ENCODE measurements at places on chromosomes 5 and 9.

DNA sequence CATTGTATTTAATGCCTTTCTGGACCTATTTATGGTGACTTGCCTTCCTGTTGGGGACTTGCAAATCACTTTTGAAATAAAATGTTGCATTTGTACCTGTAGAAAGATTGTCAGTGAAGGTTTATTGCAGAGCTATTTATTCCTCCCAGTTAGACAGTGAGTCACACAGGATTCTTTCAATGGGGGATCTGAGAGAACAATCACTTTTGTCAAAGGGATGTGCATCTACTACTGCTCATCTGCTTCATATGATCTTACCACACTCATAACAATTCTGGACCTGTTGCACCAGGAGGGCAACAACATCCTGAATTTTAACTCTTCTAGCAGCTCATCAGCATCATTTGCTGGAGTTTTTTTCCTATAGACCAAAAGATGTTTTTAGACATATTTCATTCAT lies 66.8 kb downstream of the FBXL7 start:
- DNase-seq: no peak

GRCh38 chr5:147800491-147800890 lies 18.0 kb upstream of the JAKMIP2 start:
- DNase-seq: no peak

GRCh38 chr5:73189871-73190376 lies 16.9 kb downstream of the TMEM174 start:
- no peak for DNase-seq

DNA sequence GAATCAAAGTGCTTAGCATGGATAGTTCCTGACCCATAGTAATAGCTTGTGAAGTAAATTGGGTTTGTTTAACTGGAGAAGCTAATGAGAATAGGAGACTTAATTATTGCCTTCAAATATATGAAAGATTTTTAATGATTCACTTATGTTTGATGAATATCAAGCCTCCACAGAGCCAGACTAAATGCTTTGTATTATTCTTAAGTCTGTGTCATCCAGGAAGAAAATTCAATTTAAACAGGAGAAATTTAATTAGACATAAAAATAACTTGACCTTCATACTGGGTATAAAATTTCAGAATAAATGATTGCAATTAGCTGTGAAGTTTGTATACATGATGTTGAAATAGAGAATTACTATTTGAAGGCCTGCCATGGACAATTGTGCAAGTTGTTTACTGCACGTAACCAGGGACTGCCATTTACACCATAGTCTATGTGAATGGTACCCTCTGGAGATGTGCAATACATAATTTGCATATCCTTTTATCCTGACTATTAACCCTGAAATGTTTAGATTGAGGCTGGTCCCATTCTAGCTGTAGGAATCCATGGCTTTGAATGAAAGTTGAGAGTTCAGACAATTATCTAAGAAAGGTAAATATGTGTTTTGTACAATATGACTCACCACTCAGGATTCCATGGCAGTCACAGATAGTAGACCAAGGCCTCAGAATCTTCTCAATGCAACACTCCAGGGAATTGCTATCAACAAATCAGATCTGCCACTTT lies 133.5 kb upstream of the IL12B start:
- no peak for DNase-seq

Data from activated T-helper 1 cell treated with anti-CD3 and anti-CD28 coated beads, Interleukin-2, amount 50 U/mL, for 16 hours (primary cell).